Muscle of arm (tissue), 14 donors: ENCODE measurements at places on chromosomes 1 and 21. TPM values are rescaled to one million over a fixed set of nuclear protein-coding genes. Genes with fewer than 3 reads are reported as not detected.

Gene C4BPA
- polyA plus RNA-seq = 0.34 TPM

Gene RUNX1
- 7.6 TPM for polyA plus RNA-seq

Gene CBS
- 6.5 TPM for polyA plus RNA-seq

Gene DPT
- 95.7 TPM for polyA plus RNA-seq

Gene ATXN7L2
- not detected for polyA plus RNA-seq

Gene PTPRU
- 14.4 TPM for polyA plus RNA-seq

Gene MYOCOS
- polyA plus RNA-seq = not detected

Gene CYP4A22
- polyA plus RNA-seq = not detected

Gene SLC44A3
- not detected for polyA plus RNA-seq

Gene LCE1F
- polyA plus RNA-seq = not detected

Gene SYT2
- 0.51 TPM for polyA plus RNA-seq

Gene CRYBG2
- not detected for polyA plus RNA-seq

Gene EVA1C
- 2.2 TPM for polyA plus RNA-seq

Gene SPRR2E
- polyA plus RNA-seq = not detected

Gene KRTAP19-3
- polyA plus RNA-seq = not detected

Gene RABGAP1L
- polyA plus RNA-seq = 13.0 TPM

Gene TNFRSF4
- polyA plus RNA-seq = not detected

Gene C1orf185
- polyA plus RNA-seq = not detected

Gene SMIM1
- polyA plus RNA-seq = 1.9 TPM

Gene S100A14
- polyA plus RNA-seq = 61.9 TPM

Gene CFAP141
- polyA plus RNA-seq = not detected

Gene CD2
- not detected for polyA plus RNA-seq
